ENCODE measurements at places on chromosomes 11 and 22.

DNA sequence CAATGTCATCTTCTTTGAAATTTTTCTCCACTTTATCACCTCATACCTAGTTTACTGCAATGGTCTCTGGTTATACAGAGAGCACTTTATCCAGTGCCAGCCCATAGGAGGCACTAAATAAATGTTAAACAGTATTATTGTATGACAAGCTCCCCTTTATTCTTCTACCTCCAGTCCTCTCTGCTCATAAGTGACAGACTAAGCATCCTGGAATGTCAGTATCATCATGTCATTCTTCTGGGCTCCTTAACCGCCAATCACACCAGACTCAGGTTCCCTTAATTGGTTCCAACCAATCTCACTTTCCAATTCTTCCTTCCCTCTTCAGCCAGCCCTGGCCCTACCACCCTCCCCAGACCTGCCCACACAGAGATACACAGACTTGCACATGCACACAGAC is 93.1 kb downstream of the RPL27A start:
- DNase-seq: no peak

DNA sequence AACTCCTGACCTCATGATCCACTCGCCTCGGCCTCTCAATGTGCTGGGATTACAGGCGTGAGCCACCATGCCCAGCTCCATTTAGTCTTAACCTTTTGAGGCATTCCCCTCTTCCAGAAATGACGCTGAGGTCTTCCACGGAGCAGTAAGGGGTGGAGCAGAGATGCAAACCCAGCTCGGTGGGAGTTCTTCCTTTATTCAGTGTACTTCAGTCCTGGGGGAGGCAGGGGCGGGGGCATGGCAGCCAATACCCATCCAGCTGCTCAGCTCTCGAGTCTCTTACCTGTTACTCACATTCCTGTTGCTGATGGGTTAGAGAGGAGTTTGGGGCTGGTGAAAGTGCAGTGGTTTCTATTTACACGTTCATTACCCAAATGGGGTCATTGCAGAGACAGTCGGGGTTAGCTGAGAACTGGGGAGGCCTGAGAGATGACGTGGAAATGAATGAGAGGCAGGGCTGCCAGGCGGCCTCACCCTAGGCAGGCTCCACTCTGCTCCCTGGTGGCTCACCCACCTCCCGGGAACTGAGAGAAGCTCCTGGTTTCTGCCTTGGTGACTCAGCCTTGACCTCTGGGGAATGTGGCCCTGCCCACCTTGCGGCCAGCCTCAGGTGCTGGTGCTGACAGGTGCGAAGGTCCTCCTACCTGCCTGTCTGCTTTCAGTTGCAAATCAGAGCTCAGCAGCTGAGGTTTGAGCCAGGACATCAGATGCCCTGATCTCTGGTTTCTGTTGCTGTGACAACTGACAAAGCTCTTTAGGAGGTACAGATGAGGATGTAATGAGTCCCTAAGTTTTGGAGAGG is 13.4 kb upstream of the ST14 start:
- DNase-seq: no peak

DNA sequence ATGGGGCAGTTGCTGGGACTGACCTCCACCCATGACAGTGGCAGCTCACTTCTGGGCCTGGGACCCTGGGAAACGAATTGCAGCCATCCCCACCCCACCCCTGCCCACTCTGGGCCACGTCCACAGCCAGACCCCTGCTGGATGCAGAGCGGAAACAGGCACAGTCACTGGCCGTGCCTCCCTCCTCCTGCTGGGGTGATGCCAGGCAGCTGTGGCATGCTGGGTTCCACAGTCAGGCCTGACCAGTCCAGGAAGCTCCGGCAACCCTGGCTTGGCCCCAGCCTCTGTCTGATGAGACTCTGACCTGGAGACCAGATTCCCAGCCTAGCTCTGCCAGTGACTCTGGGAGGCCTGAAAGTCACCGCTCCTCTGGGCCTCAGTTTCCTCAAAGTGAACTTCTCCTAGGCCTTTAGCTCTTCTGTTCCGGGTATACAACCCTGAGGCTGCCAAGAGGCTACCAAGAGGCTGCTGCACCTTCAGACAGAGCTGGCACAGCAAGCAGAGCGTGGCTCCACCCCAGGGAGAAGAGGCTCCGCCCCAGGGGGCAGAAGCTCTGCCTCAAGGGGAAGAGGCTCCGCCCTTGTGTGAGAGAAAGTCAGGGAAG is 8.9 kb downstream of the SULT4A1 start:
- no peak for DNase-seq

DNA sequence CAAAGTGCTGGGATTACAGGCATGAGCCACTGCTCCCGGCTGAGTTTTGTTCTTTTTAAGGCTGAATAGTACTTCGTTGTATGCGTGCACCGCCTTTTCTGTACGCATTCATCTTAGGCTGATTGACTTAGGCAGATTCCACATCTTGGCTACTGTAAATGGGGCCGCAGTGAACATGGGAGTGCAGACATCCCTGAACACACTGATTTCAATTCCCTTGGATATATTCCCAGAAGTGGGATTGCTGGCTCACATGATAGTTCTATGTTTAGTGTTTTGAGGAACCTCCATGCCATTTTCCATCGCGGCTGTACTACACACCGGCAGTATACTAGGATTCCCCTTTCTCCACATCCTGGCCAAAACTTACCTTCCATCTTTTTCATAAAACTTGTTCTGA is 10.4 kb upstream of the ZNF74 start:
- no peak for DNase-seq

DNA sequence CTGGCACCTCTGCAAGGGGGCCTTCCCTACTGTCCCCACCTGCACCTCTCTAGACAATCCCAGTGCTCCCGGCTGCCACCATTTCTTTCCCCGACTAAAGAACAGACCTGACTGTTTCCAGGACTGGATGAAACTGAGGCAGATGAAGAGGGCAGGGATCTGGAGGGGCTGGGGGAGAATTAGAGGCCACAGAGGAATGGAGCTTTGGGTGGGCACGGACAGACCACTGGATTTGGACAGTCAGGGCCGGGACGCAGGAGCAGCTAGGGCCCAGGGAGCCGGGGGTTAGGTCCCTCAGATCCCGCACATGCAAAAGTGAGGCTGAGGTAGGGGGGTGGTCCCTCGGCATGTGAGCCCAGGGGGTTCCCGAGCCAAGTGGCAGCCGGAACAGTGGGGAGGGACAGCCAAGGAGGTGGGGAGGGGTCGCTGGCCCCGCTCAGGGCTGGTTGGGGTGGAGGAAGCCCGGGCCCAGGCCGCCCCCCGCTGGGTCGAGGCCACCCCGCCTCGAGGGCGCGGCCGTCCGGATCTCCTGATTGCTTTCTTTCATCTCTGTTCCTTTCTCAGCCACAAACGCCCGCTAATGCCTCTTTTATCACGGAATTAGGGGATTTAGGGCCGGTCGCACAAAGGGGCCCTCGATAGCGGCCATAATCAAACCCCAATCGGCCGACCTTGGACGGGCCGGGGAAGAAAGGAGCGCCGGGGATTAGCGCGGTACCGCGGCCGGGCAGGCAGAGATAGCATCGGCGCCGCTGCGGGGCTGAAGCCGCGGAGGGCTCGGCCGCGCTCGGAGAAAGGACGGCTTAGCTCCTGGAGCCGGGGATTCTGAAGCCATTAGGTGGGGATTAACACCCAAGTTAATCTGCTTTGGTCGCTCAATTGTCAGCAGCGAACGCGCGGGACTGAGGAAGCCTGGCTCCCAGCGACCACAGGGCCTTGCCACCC is 9.3 kb downstream of the SLC25A1 start:
- no peak for DNase-seq

- no peak for DNase-seq
These were observed 94.8 kb upstream of the AMOTL1 start for GRCh38 chr11:94673386-94673785.

DNA sequence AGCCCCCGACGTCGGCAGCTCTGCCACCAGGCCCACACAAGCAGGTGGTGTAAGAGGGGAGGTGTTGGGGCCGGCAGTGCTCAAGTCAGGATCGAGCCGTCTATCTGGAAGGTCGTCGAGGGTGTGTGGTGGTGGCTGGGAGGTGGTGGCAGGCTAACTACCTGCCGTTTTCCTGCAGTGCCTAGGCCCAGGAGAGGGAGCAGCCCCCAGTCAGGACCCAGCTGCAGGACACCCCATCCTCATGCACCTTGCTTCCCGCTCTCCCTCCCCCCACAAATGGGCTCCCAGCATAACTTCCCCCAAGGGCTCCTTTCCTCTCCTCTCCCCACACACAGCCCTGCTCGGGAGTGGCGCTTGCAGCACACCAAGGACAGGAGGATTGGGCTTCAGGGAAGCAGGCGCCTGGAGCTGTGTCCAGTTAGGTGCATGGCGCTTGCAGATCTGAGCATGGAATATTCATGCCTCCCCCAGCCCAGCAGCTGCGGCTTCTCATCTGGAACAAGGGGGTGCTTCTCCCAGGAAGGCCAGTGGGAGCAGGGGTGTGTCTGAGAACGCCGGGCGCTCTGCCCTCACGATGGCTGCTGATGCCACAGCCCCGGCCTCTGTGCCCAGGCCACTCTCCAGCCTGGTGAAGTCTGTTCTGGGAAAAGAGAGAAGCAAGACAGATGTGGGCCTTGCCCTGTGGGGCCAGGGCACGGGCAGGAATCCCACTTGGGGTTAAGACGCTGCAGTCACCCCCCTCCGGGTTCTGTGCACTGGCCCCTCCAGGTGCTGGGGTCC is 127.7 kb downstream of the IGLL1 start:
- no peak for DNase-seq

DNA sequence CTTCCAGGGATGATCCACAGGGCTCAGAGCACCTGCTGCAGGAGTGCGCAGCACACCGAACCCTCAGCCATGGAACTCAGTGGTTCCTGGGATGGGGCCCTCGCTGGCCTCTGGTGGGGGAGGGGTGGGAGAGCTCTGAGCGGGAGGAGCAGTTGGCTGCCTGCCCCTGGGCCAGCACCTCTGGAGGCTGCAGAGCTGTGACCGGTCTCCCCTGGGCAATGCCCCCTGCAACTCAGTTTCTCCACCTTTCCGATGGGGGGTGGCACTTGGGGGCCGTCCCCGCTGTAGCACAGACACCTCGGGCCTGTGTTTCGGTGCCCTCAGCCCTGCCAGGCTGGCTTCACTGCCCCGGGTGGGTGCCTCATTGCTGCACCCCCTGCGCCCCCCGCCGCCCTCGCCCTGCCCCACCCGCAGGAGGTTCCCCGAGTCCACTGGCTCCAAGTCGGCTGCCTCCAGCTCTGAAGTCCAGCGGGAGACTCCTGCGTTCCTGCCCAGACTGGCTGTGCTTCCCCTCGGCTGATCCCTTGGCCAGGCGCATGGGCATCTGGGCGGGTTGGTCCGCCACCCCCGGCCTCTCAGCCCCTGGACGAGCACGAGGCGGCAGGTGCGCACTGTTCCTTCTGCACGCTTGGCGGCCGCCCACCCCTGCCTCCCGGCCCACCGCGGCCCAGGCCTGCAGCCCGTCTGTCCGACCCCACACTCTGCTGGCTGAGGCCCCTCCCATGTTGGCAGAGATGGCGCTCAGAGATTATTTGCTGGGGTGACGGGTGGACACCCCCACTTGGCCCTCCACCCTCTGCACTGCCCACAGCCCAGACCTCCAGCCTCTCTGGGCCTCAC is 1.8 kb downstream of the MUC6 start:
- DNase-seq: no peak

GRCh38 chr11:94857337-94857736 is 89.2 kb downstream of the AMOTL1 start:
- no peak for DNase-seq

DNA sequence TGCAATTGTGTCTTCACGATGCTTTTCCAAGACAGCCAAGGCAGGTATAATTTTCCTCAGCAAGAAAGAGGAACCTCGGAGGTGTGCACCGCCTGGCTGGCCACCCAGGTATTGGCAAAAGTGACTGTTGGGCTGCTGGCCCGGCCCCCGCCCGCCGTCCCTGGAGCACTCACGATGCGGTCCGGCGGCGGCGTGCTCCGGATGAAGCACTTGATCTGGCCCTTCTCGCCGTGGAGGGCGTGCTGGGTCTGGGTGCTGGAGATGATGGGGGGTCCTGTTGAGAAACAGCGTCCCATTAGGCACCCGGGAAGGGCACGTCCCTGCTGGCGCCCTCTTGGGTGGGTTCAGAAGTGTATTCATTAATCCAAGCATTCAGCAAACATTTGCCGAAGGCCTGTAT is 84.8 kb downstream of the ST3GAL4 start:
- DNase-seq: no peak

DNA sequence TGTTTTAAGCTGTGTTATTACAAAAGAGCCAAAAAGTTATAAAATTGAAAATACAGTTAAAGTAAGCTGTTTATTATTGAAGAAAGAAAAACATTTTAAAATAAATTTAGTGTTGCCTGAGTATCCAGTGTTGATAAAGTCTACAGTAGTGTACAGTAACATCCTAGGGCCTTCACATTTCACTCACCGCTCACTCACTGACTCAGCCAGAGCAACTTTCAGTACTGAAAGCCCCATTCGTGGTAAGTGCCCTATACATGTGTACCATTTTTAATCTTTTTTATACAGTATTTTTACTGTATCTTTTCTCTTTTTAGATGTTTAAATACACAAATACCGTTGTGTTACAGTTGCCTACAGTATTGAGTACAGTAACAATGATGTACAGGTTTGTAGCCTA is 35.0 kb downstream of the POLD3 start:
- no peak for DNase-seq

- DNase-seq: no peak
These were observed 115.2 kb upstream of the IGLL5 start for GRCh38 chr22:22772396-22772795.

- DNase-seq: no peak
These were observed 116.9 kb upstream of the SNX19 start for GRCh38 chr11:131033151-131033651.

- DNase-seq: no peak
These were observed 7.5 kb downstream of the ZNF74 start for GRCh38 chr22:20401376-20402014.

DNA sequence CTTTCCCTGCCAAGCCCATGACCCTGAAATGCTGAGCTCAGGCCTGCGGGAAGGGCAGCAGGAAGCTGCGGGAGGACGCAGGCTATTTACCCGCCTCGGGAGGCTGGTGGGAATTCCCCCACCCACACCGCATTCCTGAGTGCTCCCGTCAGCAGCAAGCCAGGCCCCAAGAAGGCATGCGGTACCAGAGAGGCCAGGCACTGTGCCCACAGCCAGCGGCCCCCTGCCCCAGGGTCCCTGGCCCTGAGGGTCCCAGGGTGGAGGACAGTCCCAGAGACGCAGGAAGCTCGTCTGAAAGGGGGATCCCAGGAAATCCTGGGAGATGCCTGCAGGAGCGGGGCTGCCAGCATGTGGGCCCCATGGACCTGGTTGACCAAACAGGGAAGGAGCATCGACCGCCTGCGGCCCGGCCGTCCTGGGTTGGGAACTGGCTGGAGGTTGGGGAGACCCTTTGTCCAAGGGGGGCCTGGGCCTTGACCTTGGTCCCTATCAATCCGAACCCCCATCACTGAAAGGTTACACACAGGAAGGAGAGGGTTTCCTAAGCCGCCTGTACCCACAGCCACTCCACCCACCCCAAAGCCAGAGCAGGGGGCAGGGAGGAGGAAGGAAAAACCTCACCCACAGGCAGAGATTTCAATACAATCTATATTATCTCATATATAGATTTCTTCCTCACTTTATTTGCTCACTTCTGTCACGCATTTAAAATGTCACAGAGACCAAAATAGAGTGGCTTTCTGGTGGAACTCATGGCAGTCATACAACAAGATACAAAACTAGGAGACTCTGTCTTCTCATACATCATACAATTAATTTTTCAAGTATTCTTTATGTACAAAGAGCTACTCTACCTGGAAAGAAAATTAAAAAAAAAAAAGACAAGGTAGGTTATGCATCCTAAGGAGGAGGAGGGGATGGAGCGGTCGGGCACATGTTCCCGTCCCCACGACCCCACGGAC is 17.1 kb downstream of the MAFF start:
- DNase-seq: no peak

- no peak for DNase-seq
These were observed 18.1 kb upstream of the TSPAN18 start for GRCh38 chr11:44708523-44709280.

Data from activated CD4-positive, CD25-positive, alpha-beta regulatory T cell treated with anti-CD3 and anti-CD28 coated beads, Interleukin-2, amount 50 U/mL, for 16 hours (primary cell).